ENCODE measurements at places on chromosomes 2 and 18.

GRCh38 chr2:121917143-121917542 lies 161.7 kb downstream of the TSN start:
- no peak for DNase-seq

- no peak for DNase-seq
These were observed 94.2 kb downstream of the HNMT start for GRCh38 chr2:138058427-138058826.

GRCh38 chr2:109356324-109357035 lies 227.5 kb downstream of the SH3RF3 start:
- no peak for DNase-seq

DNA sequence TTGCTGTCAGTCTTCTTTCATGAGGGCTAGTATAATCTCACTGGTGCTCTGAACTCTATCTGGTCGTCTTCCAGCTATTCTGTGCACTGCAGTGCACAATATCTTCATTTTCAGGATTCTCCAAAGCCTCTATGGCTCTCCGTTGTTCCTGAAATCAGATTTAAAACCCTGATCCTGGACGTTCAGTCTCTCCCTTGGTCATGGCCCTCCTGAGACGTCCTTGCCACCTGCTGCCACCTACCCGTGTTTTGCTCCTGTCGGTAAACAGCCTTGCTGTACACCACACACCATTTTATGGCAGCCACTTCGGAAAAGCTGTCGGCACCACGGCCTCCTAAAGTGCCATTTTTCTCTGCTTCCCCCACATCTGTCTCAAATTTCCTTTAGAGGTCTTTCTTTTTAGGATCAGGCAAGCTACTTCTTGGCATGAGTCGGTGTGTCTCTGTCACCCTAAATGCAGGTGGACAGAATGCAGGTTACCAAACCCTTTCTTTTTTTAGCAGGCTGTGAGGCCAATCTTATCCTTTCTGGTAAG lies 170.0 kb downstream of the HRH4 start:
- DNase-seq = no peak

- no peak for DNase-seq
These were observed 33.6 kb upstream of the ATP6V1B1 start for GRCh38 chr2:70902067-70902442.

- DNase-seq = no peak
These were observed 741.3 kb downstream of the RNF144A start for GRCh38 chr2:7658486-7658885.

DNA sequence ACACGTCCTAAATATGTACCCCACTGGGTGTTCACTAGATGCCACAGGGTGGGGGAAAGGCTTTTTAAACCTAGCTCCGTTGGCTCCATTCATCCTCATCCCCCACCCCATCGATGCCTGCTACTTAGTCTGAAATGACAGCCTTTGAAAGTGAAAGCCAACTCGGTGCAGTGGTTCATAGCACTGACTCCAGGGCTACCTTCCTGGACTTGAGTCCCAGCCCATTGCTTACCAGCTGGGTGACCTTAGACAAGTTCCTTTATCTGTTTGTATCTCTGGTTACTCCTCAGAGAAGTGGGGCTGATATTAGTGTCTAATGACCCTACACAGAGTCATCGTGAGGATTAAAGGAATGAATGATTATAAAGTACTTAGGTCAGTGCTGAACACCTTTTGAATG lies 24.4 kb downstream of the EHD3 start:
- DNase-seq = no peak

DNA sequence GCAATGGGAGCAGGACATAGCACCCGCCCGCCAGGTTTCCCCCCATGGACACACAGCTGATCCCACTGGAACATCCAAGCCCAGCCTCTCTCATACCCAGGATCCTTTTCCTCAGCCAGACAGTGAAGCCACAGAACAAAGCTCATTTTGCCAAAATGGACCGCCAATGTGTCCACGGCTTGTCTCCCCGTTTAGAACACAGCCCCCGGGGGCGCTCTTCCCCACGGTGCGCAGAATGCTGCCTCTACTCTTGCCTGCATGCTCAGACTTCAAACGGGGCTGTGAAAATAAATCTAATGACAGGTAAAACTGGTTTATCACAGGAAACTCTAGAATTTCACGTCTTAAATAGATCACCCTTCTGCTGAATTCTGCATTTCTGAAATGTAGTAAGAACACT lies 548.5 kb upstream of the ID2 start:
- no peak for DNase-seq

GRCh38 chr18:12515550-12515949 lies 107.8 kb downstream of the PRELID3A start:
- no peak for DNase-seq

DNA sequence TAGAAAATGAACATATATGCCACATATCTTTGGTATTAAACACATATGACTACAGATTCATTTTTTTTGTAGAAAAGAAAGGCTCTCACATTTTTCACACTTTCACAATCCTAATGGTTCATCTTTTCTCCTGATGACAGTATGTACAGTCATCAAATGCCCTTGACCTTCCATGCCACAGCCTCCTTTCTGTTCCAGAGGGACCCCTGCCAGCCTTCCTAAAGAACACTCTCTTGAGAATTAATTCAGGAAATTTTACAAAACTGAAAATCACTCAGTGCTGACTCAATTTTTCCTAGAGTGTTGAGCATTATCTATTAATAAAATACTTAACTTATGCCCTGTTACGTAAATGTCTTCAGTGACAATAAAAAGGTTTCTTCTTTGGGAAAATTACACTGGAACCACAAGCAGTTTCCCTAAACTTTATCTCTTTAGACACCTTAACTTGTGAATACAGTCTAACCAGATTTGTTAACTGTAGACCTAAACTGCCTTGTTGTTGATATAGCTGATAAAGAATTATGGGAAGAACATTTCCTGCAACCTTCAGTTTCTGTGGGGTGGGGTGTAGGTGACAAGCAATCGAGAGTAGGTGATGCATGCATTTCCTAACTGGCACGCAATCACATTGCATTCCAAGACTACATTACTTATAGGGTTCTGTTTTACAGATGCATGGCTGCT lies 15.3 kb upstream of the ACOXL start:
- DNase-seq = no peak

GRCh38 chr18:68714366-68714711 lies 569 bp downstream of the TMX3 start:
- DNase-seq = no peak

DNA sequence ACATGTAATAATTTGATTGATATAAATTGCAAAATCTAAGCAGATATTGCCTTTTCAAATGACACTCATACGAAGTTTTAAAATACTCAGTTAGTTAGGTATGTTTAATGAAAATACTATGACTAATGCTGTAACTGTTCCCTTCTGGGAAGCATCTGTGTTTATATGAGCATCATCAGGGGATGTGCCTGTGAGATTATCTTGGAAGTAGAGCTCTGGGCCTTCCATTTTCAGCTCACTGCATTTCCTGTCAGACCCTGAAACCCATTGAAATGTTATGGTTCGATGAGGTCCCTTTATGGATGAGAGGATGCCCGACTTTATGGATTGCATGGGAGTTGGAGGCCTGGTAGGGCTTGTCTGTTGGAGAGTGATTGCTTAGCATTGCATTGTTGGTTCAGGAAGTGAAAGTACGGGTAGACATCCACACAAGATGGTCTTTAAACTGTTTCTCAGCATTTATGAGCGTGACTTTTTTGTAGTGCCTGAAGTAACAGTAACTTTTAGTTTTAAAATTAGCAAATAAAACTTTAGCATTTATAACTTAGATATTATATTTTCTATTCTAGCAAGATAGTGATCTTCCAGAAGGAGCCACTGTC lies 28.7 kb downstream of the ELP2 start:
- no peak for DNase-seq

GRCh38 chr2:85674417-85674816 lies 6.4 kb upstream of the SFTPB start:
- DNase-seq = no peak

DNA sequence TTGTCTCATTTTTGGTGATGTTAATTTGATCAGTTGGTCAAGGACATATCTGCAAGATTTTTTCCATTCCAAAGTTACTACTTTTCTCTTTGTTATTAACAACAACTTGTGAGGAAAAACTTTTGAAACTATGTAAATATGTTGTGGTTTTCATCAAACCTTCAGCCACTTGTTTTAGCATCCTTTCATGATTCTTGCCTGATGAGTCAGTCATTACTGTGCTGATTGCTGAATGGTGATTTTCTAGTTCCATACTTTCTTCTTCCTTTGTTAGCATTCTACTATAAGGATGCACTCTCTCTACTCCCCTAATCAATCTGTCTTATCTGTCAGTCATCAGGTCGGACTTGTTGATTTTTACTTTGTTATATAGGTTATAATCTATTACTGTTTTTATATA lies 10.9 kb downstream of the TMEM87B start:
- no peak for DNase-seq

GRCh38 chr2:25582077-25582830 lies 91.1 kb downstream of the DTNB start:
- no peak for DNase-seq

DNA sequence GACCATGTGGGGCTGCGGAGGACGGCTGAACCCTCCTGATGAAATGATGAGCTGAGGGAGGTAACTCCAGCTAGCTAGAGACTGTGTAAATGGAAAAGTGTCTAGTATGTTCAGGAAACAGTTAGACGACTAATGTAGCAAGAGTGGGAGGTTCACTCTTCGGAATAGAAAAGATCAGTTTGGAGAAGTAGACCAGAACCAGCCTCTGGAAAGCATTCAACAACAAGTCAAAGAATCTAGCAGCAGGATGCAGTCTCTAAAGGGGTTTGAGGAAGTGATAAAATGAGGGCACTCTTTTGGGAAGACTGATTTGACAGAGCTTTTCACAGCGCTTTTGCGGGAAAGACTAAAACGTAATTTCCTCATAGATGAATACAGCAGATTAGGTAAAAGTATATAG lies 79.6 kb downstream of the GAREM1 start:
- no peak for DNase-seq

DNA sequence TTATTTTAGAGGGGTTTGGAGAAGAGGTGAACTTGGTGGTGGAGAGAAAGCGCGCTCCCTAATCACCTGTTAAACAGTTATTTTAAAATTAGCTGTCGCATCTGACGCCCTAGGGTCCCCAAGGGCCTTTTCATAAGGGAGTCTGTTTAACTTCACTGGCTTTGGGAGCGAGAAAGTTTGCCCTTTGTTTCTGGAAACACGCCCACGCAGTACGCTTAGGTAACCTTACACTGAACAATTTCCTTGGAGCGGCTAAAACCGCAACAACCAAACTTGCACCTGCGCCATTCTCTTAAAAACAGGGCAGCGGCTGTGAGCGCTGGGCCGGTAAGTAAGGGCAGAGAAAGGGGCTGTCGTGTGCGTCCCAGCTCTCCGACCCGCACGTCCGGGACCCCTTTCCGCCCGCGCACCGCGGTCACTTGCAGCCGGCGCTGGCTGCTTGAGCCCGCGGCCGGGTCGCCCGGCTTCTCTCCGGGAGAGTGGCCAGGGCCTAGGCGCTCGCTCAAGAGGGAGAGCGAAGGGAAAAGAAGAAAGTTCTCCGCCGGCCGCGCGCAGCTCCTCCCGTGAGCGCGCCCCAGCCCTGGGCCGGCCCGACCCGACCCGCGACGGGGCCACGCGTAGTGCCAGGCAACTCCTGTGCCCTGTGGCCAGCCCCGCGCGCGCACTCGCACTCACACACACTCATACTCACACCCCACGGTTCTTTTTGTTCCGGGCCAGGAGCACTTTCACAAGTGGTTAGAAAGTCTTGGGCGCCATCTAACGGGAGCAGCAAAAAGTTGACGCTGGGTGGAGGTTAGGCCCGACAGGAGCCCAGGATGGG lies 19.2 kb downstream of the POU3F3 start:
- DNase-seq = no peak

GRCh38 chr2:237227592-237228280 lies 142.0 kb downstream of the COPS8 start:
- no peak for DNase-seq

DNA sequence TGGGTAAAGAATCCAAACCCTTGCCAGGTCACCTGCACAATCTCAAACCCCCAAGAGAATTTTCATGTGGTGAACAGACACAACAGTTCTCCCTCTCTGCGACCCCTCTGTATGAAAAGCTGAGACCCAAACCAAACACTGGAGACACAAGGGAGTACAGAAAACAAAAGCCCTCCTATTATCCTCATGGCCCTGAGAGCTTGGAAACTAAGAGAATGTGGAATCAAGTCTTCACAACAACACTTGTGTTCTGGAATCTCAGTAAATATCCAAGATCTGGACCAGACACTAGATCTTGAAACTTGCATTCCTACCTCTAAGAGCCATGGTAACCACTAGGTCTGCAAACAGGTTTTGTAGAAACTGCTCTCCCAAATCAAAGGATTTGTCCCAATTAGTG lies 50.1 kb upstream of the CCDC150 start:
- no peak for DNase-seq

- DNase-seq = no peak
These were observed 217.4 kb upstream of the DTNA start for GRCh38 chr18:34492652-34493051.

DNA sequence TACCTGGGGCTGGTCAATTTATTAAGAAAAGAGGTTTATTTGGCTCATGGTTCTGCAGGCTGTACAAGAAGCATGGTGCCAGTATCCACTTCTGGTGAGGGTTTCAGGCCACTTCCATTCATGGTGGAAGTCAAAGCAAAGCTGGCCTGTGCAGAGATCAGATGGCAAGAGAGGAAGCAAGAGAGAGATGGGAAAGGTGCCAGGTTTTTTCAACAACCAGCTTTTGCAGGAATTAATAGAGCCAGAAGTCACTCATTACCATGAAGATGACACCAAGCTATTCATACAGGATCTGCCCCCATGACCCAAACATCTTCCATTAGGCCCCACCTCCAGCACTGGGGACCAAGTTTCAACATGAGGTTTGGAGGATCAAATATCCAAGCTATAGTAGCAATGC lies 56.8 kb upstream of the ST3GAL5 start:
- no peak for DNase-seq

DNA sequence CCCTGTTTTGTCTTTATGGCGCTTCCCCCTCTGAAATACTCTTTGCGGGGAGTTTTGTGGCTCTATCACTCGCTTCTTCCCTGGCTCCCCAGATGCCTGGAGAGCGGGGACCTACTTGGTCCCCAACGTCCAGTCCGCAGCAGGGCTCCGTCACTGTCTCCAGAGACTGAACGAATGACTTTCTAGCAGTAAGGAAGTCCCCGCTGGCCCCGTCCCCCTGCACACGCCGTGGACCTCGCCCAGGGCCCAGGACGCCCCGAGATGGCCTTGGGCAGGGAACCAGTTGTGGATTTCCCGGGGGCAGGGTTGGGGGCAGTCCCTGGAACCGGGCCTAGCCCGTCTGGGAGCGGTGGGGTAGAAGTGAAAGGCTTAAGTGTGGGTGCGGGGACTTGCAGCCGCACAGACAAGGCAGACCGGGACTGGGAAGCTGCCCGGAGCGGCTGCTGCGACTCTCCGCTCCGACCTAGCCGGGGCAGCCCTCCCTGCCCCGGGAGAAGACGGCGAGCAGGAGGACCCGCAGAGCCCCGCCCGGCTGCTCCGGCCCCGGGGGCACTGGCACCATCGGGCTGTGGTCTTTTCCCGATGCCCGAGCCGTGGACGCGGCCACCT lies 821 bp upstream of the EPHA4 start:
- no peak for DNase-seq

DNA sequence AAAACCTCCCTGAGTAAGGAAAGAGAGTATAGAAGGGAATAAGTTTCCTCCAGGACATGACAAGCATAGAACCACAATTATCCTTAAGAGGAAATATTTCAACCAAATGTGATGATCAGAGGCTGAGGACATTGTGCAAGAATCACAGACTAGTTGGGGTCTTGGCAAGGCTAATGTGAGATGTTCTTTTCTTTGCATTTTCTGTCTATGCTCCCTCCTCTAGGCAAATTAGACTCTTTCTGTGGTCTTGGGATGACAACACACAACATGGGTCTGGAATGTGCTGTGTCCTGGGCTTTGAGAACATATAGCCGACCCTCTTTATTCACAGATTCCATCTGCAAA lies 32.0 kb upstream of the IL1RL1 start:
- DNase-seq = no peak
